ENCODE measurements at places on chromosomes 16 and 17.

- DNase-seq = no peak
These were observed 15.2 kb upstream of the MARCHF10 start for GRCh38 chr17:62823111-62823893.

- DNase-seq = no peak
These were observed 197.4 kb downstream of the ZNF423 start for GRCh38 chr16:49658531-49658930.

DNA sequence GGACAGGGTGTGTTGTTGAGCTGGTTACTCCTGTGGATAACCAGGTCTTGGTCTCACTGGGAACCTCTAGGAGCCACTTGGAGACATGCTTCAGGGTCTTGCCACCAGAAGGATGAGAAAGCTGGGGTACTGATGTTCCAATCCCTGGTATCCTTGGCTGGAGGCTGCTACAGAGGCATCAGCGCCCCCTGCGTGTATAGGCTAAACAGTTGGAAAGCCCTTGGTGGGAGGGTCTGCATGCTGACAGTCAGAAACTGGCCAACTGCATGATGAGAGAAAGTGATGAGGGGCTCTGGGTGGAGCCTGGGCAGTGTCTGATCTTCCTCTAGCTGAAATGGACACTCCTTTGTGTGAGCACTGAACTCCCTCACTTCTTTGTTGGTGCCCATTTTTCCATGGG, 536.9 kb downstream of the XYLT1 start:
- no peak for DNase-seq

DNA sequence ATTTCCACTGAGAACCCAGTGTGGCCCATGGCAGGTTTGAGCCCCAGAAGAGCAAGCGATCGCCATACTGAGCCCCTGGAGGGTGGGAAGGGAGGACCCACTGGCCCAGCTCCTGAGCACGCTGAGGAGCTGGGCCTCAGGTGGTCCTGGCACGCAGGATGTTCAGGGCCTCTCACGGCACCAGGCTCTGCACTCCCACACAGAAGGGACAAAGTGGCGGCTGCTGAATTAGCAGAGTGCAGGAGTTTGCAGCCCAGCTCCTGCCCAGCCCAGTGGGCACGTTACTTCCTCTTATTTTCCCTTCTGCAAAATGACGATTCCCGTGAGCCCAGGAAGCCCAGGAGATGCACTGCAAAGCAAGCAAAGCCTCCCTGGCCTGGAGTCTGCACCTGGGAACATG, 42.3 kb upstream of the MTSS2 start:
- no peak for DNase-seq
